Neural crest cell (in vitro differentiated cells): ENCODE measurements at places on chromosomes 3 and 15. TPM values are rescaled to one million over a fixed set of nuclear protein-coding genes. Genes with fewer than 3 reads are reported as not detected.

Gene TXNRD3
- 12.8 and 13.8 TPM in 2 replicates for total RNA-seq

Gene SLC9C1
- 0.42 and 0.55 TPM in 2 replicates for total RNA-seq

Gene LMOD3
- 3.8 and 4.2 TPM in 2 replicates for total RNA-seq

Gene GADL1
- total RNA-seq: 0.12 TPM in 1 of 2 replicates, not detected in the other

Gene OR5K2
- not detected in 2 replicates for total RNA-seq

Gene CTXN2
- 0.18 and 0.26 TPM in 2 replicates for total RNA-seq

Gene MYLK
- 19.9 and 20.1 TPM in 2 replicates for total RNA-seq

Gene LMCD1
- 28.4 and 29.0 TPM in 2 replicates for total RNA-seq

Gene FAM81A
- total RNA-seq: 3.8 and 4.2 TPM in 2 replicates

Gene PLA2G4D
- not detected in 2 replicates for total RNA-seq

Gene UNC45A
- 65.4 and 73.8 TPM in 2 replicates for total RNA-seq

Gene SEMA4B
- 24.0 and 26.3 TPM in 2 replicates for total RNA-seq

Gene OR4F15
- not detected in 2 replicates for total RNA-seq

Gene CDC25A
- total RNA-seq: 58.4 and 63.0 TPM in 2 replicates

Gene TRH
- total RNA-seq: 0.36 and 0.61 TPM in 2 replicates

Gene H1-8
- not detected in 2 replicates for total RNA-seq

Gene ALDH1A3
- 8.0 and 9.2 TPM in 2 replicates for total RNA-seq

Gene BSN
- total RNA-seq: 6.1 and 6.5 TPM in 2 replicates

Gene DISP2
- 2.0 and 3.1 TPM in 2 replicates for total RNA-seq

Gene PRSS50
- 0.35 and 0.39 TPM in 2 replicates for total RNA-seq

Gene CLDN18
- not detected in 2 replicates for total RNA-seq

Gene EFCC1
- total RNA-seq: 10.7 and 11.8 TPM in 2 replicates

Gene CCK
- not detected in 2 replicates for total RNA-seq

Gene MORC1
- total RNA-seq: not detected in 2 replicates

Gene MOBP
- total RNA-seq: not detected in 2 replicates

Gene CFAP100
- 1.1 and 1.7 TPM in 2 replicates for total RNA-seq

Gene B3GALNT1
- total RNA-seq: 27.1 and 29.6 TPM in 2 replicates

Gene LRRN1
- total RNA-seq: 77.6 and 85.2 TPM in 2 replicates

Gene COL7A1
- total RNA-seq: 28.4 and 28.7 TPM in 2 replicates

Gene CTDSPL
- total RNA-seq: 36.8 and 42.2 TPM in 2 replicates

Gene NUP210
- total RNA-seq: 59.4 and 59.5 TPM in 2 replicates

Gene SCAANT1
- total RNA-seq: not detected in 2 replicates

Gene RPUSD2
- 16.0 and 16.9 TPM in 2 replicates for total RNA-seq

Gene SLC25A36
- 68.2 and 71.2 TPM in 2 replicates for total RNA-seq

Gene RPS27L
- 85.2 and 86.6 TPM in 2 replicates for total RNA-seq

Gene NUSAP1
- 159 and 175 TPM in 2 replicates for total RNA-seq

Gene AEN
- total RNA-seq: 45.7 and 47.9 TPM in 2 replicates

Gene CXCR6
- not detected in 2 replicates for total RNA-seq

Gene GOLGA8S
- total RNA-seq: 0.25 and 0.33 TPM in 2 replicates

Gene DAPK2
- 8.5 and 8.8 TPM in 2 replicates for total RNA-seq

Gene STRA6
- 138 and 146 TPM in 2 replicates for total RNA-seq

Gene FILIP1L
- total RNA-seq: 9.8 TPM in 2 replicates

Gene ADGRG7
- total RNA-seq: not detected in 2 replicates

Gene CDV3
- total RNA-seq: 166 and 174 TPM in 2 replicates

Gene ADCY5
- 2.2 and 2.8 TPM in 2 replicates for total RNA-seq

Gene ZNF501
- 5.3 and 6.2 TPM in 2 replicates for total RNA-seq

Gene LYZL4
- total RNA-seq: not detected in 2 replicates

Gene MEX3B
- 49.5 and 51.7 TPM in 2 replicates for total RNA-seq

Gene UCN2
- 1.3 TPM in 2 replicates for total RNA-seq

Gene XCR1
- total RNA-seq: not detected in 2 replicates

Gene TMEM40
- not detected in 2 replicates for total RNA-seq

Gene ROPN1
- not detected in 2 replicates for total RNA-seq

Gene SPATA12
- not detected in 2 replicates for total RNA-seq

Gene A4GNT
- not detected in 2 replicates for total RNA-seq

Gene SYNPR
- not detected in 2 replicates for total RNA-seq

Gene MAP6D1
- 4.7 and 4.9 TPM in 2 replicates for total RNA-seq

Gene FAM43A
- 1.4 TPM in 2 replicates for total RNA-seq

Gene EOGT
- total RNA-seq: 16.2 and 18.6 TPM in 2 replicates

Gene EEF1AKMT4
- 3.4 and 3.9 TPM in 2 replicates for total RNA-seq
